Colonic mucosa (tissue), 4 donors: ENCODE measurements at places on chromosomes 5 and 9. TPM values are rescaled to one million over a fixed set of nuclear protein-coding genes. Genes with fewer than 3 reads are reported as not detected.

The ENDOG gene
- total RNA-seq = 59.5 TPM

The SUSD3 gene
- total RNA-seq = 1.6 TPM

The UBE2QL1 gene
- total RNA-seq = 0.12 TPM

The SCGB3A2 gene
- total RNA-seq = not detected
